ENCODE measurements at places on chromosomes 13 and 19.
A peak's percentile ranks its signal among the peaks of the same experiment; 100 is the strongest.

DNA sequence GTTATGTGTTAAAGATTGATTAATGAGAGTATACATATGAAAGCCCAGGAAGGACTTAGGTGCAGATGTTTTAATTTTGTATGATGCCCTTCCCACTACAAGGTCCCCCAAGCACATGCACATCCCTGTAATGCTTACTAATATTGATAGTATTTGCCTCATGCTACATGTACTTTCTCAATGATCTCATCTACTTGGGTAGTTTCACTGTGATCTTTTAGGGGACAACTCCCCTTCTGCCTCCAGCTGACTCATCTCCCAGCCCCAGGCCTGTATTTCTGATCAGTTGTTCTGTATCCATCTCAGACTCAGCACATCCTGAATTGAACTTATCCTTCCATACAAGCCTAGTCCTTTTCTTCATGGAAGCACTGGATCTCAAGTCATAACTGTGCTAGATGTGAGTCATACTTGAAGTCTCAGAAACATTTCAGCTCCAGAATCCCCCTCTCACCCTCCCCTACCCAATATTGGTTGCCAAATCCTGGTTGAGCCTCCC, 49.4 kb upstream of the INTS6 start:
- peak; percentile 79 for DNase-seq

DNA sequence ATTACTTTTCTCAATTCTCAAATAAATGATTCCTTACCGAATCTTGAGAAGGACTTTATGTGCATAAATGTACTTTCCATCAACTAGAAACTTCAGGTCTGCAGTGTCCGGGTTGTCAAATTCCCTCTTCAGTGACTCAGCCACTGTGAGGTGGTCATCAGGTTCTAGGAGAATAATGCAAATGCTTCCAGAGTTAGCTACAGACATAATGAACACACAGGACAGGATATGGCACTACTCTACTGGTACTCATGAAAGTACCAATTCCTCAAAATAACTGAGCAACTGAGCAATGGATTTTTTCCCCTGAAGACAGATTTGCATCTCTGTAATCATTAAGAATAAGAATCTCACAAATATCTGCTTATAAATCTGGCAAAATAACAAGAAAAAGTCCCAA, 31.2 kb downstream of the RCBTB2 start:
- no peak for DNase-seq

DNA sequence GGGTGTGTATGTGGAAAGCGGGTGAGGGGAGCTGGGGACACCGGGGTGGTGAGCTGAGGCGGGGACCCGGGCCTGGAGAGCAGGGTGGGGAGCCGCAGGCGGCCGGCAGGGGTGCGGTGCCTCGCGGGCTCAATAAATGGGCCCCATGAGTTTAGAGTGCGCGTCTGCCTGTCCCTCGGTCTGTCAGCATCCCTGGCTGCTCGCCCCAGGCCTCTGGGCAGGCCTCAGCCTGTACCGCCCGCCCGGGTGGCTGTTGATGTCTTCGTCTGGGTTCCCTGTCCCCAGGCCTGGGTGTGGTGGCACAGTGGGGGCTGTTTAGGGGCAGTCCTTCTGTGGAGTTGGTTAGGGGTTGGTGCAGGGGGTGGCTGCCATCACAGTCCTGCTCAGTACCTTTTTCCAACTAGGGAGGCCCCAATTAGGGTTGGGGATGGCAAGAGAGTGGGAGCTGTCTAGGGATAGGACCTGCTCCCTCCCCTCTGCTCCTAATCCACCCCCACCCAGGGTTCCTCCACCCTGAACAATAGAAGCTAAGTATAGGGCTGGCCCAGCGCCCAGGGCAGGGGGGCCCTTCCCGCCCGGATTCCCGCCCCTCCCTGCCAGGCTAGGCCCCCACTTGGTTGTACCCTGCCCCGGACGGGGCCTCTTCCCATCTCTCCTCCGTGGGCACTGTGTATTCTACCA, 12.2 kb downstream of the CIC start:
- no peak for DNase-seq

DNA sequence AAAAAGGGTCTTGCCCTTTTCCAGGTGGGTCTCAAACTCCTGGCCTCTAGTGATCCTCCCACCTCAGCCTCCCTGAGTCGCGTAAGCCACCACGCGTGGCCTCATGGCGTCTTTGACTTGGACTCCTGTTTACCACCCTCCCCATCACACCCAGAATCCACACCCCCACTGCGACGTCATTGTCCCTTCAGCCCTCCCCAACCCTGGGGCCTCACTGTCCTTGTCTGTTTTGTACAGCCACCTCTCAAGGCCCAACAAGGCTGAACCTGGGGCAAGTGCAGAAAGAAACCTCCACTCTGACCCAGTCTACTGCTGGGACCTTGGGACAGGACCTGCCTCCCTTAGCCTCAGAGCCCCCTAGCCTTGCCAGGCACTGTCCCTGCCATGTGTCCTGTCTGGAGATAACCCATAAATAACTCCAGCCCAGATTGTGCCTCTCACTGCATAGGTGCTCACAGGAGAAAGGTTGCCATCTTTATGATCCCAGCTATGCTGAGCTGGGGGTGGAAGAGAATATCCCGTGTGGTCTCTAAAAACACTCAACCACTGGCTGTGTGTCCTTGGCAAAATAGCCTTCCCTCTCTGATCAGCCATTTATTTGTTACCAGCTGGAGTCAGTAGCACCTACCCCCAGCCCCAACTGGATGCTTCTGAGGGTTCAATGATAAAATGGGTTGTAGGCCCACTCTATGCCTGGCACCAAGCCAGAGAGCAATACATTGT, 1.8 kb upstream of the IFI30 start:
- DNase-seq = peak; percentile 53

- no peak for DNase-seq
These were observed 2.5 kb downstream of the SLC1A5 start for GRCh38 chr19:46785980-46786235.

DNA sequence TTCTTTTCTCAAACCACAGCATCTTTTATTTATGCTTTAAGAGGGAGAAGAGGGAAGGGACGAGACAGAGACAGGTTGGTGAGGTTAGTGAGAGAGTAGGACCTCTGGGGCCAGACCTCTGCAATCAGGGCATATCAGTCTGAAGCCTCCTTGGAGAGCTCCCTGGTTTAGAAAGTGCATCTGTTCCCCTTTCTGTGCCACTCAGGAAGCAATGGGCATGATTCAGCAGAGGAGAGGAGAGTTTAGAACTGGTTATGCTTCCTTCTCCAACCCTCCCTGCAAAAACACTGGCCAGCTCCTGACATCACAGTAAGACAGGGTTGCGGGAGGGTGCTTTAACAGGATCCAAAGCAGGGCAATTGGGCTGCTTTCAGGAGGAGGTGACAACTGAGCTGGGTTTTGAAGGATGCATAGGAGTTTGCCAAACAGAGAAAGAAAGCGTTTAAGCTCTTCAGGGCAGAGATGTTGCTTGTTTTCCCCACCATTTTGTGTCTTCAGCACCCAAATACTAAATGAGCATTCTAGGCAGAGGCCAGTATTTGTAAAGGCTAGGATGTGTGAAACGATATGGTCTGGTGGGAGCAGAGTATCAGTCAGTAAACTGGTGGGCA, 33.1 kb downstream of the CERS4 start:
- no peak for DNase-seq

DNA sequence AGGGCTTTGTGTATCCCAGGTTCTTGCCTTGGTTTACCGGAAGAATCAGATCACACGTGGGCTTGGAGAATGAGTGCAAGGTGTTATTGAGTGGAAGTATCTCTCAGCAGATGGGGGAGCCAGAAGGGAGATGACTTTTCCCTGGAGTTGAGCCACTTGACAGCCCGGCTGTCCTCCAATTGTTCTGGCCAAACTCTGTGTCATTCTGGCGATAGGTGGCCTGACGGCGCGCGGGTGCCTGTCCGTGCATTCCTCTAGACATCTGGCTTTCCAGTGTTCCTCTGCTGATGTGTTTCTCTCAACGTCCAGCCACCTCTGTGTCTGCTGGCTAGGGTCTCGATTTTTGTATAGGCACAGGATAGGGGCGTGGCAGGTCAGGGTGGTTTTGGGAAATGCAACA, 181.9 kb downstream of the SHISA2 start:
- no peak for DNase-seq

DNA sequence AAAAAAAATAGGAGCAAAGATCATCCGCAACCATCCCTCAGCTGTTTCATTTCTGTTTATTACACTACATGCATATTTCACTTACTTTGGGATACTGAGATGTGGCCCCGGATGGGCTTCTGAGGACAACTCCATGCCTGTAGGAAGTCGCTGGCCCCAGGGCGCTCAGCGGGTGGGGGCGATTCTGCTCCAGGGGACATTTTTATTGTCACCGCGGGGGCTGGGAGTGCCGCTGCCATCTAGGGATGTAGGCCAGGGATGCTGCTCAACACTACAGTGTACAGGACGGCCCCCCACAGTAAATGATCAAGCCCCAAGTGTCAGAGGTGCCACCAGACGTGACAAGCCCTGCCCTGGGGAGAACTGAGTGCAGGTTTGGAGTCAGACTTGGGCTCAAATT, 6.4 kb upstream of the BST2 start:
- DNase-seq = no peak

GRCh38 chr13:41465241-41465847, 8.0 kb downstream of the RGCC start:
- DNase-seq = peak; percentile 87

DNA sequence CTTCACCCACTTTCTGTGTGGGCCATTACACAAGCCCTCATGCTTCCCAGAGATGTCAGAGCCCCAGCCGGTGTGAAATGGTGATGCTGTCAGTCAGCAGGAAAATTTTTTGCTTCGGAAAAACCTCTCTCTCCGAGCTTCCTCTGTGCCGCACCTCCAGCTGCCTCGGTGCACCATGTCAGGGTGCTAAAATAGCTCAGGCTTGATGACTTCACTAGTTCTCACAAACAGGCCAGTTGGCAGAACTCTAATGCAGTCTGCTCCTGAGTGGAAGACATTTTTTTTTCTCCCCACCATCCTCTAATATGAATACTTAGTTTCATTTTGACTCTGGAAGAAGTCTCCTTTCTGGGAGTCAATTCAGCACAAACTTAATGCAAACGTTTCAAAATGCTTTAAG, 71.3 kb downstream of the KLF12 start:
- peak; percentile 39 for DNase-seq

- DNase-seq = no peak
These were observed 24.0 kb downstream of the TSKS start for GRCh38 chr19:49739098-49739497.

DNA sequence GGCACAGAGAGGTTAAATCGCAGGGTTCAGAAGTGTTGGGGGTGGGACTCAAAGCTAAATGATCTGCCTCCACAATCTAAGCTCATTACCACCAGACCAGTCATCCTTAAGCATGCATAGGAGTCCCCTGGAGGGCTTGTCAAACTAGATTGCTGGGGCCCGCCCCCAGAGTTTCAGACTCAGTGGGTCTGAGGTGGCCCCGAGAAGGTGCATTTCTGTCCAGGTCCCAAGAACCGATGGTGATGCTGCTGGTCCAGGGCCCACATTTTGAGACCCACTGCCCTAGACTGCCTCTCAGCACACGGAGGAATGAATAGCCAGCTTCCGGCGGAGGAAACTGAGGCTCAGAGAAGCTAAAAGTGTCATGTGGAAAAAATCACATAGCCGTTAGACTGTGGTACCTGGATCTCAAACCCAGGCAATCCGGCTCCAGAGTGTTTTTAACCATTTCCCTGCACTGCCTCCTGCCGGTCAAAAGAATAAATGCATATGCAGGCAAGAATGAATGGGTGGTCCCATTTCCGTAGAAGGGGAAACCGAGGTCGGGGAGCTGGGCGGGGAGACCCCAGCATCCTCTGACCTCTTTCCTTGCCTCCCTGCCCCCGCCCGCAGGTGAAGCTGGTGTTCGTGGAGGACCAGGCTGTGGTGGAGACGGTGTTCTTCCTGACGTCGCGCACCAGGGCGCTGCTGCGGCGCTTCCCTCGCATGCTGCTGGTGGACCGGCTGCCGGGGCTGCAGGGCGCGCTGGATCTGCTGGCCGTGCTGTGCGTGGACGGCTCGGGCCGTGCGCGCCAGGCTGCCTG, 23.8 kb downstream of the ZSWIM9 start:
- DNase-seq = peak; percentile 50

DNA sequence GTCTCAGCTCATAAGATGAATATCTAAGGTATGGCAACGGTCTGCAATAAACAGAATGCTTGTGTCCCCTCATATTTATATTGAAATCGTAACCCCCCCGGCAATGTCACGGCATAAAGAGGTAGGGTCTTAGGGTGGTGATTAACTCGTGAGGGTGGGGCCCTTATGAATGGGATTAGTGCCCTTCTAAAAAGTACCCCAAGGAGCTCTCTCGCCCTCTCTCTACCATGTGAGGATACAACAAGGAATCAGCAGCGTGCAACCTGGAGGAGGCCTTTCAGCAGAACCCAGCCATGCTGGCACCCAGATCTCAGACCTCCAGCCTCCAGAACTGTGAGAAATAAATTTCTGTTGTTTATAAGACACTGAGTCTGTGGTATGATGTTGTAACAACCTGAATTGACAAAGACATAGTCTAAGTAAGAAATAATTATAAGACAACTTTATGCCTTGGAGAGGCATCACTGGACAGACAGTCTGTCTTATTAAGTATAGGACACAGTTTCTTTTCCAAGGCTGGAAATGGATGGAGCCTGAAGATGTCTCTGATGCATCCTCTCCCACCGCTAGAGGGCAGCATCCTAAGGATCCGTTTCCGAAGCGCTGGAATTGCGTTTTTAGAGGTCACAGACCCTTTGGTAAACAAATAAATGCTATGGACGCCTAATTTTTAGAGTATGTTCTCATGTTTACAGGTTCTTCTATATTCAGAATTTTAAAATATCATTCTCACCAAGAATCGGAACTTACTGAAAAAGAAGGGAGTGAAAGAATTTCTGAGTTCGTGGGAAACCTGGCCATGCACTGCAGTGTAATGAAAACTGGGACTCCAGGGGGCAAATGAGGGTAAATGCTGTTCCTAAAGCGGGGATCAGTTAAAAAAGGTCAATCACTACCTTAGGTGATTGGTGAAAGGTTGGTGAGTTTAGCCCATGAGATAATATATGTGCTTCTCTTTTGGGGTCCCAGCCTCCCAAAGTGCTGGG, 13.3 kb upstream of the LEUTX start:
- no peak for DNase-seq

DNA sequence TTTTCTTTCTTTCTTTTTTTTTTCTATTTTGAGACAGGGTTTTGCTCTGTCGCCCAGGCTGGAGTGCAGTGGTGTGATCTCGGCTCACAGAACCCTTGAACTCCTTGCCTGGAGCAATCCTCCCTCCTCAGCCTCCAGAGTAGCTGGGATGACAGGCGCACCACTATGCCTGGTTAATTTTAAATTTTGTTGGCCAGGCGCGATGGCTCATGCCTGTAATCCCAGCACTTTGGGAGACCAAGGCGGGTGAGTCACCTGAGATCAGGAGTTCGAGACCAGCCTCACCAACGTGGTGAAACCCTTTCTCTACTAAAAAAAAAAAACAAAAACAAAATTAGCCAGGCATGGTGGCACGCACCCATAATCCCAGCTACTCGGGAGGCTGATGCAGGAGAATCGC, 8.7 kb upstream of the SBNO2 start:
- no peak for DNase-seq

- no peak for DNase-seq
These were observed 294.7 kb downstream of the MYO16 start for GRCh38 chr13:108924134-108924533.

- DNase-seq = no peak
These were observed 7.3 kb downstream of the LILRA4 start for GRCh38 chr19:54331626-54332025.

- peak; percentile 80 for DNase-seq
These were observed 50.9 kb upstream of the C13orf46 start for GRCh38 chr13:114024603-114025404.

Data from GM10248 (cell line).